ENCODE measurements at places on chromosomes 12 and 14.

DNA sequence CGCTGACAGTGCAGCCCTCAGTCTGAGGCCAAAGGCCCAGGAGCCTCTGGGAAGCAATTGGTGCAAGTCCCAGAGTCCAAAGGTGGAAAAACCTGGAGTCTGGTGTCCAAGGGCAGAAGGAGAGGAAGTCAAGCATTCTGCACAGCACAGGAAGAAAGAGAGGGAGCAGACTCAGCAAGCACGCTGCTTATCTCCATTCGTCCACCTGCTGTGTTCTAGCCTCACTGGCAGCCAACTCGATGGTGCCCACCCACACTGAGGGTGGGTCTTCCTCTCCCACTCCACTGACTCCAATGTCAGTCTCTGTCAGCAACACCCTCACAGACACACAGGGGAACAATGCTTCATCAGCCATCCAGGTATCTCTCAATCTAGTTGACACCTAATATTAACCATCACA is 38.8 kb downstream of the HELB start:
- no peak for DNase-seq

DNA sequence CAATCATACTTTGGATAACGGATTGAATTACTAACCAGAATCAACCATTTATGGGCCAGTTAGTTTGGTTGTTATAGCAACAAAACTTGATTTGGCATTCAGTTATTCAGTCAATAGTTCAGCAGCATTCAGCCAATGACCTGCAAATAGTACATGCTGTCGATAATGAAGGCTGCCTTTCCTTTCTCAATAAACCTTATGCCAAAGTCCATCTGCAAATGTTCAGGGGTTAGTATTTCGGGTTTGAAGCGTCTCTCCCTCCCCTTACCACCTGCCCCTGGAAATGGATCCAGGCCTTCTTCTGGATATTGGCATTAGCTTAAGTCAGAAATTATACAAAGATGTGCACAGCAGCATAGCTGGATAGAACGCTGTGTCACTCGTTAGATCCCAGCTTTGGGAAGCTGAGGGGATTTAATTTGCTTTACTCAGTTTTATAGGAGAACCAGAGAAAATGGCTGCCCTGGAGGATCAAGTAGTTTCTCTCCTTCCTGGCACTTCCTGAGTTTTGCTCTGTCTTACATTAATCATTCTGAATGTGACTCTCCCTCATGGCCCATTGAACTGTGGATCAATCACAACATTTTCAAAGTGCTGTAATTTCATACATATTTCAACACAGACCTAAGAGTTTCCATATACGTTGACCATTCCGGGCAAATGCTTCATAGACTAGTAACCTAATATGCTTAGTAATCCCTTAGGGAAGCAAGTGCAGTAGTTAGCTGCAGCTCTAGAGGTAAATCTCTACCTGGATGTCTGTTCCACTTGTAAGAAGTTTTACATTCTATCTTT is 46.7 kb upstream of the PTPRR start:
- DNase-seq = no peak

DNA sequence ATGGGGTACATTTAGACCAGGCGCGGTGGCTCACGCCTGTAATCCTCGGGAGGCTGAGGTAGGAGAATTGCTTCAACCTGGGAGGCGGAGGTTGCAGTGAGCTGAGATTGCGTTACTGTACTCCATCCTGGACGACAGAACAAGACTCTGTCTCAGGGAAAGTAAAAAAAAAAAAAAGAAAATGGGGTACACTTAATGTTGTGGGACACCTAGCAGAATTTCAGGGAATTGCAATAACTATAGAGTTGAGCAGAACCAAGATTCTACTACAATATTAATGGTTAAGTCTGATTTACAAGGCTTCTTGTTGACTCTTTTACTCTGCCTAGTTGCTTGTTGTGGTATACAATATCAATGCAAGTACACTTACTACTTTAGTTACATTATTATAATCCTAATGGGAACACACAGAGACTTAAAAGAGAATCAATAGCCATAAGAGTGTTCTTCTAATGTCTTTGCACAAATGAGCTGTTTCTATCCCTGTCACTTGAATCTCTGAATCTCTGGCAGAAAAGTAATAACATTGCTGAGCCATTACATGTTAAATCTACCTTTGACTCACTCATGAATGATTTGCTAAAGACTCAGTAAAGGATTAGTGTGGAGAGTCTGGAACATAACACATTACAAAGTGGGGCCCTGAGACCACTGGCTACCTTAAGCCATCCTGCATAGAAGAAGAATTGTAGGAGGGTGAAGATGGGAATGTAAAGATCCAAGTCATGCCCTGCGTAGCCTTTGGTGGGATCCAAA is 22.7 kb downstream of the BEST3 start:
- no peak for DNase-seq

DNA sequence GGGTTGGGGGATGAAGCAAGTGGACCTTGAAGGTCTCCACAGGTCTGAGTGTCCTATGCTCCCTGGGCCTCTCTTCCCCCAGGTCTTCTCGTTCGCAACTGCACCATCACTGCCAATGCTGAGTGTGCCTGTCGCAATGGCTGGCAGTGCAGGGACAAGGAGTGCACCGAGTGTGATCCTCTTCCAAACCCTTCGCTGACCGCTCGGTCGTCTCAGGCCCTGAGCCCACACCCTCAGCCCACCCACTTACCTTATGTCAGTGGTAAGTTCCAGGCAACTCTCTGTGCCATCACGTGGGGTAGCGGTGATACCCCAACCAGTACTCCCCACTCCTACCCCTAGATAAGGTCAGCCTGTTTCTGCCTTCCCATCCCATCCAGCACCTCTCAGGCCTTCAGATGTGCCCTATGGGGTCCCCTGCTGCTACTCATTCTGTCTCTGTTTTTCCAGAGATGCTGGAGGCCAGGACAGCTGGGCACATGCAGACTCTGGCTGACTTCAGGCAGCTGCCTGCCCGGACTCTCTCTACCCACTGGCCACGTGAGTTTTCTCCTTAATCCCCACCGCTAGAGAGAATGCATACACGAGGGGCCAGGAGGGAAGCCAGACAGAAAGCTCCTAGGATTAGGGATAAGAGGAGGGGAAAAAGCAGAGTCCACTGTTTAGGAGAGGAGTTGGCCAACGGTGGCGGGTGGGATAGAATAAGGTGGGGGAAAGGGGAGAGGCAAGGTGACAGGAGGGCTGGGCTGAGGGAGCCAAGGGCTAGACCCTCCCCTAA is 1.6 kb upstream of the TAPBPL start:
- DNase-seq = no peak

DNA sequence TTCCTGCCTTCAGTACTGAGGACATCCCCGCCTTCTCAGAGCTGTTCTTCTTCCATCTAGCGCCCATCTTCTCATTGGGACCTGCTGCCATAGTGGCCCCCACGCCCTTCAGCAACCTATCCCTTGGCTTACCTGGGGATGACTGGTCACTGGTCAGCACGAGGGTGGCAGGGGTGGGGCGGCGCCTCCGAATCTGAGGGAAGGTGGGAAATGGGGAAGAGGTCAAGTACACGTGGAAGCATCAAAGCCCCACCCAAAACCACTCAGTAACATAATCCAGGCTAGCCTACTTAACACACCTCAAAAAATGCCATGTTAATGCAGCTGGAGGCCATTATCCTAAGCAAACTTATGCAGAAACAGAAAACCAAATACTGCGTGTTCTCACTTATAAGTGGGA is 4.3 kb downstream of the PPP1R1A start:
- DNase-seq = no peak

DNA sequence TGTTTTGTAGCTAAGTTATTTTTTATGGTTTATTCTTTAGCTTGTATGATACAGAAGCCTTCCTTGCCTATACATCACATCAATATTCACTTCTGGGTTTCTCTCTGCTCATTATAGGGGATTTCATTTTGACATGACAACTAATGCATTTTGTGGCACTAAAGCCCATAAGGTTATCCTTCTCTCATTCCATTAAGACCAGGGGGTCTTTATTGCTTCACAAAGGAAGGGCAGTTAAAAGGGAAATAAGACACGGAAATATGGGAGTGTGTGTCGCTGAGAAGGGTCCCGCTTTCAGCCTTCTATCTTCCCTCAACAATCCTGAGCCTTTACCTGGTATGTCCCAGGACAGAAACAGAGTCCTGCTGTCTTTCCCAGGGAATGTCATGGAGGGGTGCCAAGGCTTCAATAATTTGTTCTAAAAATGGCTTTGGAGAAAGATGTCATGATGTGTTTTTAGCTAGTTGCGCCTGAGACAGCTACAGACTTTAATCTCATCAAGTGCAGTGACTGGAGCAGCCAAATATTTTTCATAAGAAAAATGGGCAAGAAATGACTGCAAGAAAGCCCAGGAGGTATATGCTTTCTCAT is 1145.4 kb upstream of the TMEM132C start:
- no peak for DNase-seq

DNA sequence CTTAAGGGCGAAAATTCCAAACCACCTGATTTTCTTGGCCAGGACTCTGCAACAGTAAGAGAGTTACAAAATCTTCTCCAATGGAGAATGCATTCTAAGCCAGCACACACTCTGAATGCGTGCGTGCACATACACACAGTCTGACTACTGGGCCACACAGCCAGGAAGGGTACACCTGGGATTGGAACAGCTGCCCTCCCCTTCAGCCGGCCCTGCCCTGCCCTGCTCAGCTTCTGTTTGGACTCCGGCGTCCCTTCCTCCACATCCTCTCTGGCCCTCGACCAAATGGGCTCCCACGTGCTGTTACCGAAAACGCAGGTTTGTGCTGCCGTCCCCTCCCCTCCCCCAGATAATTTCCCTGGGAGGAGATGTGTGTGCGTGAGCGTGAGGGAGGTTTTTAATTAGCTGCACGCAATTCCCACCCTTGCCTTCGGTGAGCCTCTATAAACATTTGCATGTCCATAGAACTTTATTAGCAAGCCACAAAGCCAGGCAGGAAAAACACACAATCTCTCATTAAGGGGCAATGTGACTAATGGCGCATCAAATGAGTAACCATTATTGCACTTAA is 43.0 kb downstream of the CCNK start:
- no peak for DNase-seq

DNA sequence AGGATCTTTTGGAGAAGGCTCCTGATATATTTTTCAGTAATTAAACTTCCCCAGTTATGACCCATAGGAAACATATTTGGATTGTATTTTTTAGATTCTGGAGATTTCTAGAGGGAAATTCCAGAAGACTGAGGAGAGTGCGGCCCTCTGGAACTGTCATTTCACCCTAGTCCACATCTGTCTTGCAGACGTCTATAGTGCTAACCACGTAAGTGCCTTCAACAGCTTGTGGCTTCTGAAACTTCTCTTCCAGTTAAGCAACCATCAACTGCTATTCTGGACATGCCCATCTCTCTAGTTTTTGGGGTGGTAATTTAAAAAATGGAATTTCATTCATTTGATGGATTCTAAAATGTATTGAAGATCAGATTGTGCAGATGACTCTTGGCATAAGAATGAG is 1098.8 kb downstream of the TMEM121 start:
- DNase-seq = no peak

- DNase-seq = no peak
These were observed 71.3 kb downstream of the FBXL14 start for GRCh38 chr12:1523046-1523445.

- no peak for DNase-seq
These were observed 4.9 kb downstream of the TEX52 start for GRCh38 chr12:2851931-2852330.

GRCh38 chr14:69092840-69093422 is 60.0 kb downstream of the DCAF5 start:
- no peak for DNase-seq

DNA sequence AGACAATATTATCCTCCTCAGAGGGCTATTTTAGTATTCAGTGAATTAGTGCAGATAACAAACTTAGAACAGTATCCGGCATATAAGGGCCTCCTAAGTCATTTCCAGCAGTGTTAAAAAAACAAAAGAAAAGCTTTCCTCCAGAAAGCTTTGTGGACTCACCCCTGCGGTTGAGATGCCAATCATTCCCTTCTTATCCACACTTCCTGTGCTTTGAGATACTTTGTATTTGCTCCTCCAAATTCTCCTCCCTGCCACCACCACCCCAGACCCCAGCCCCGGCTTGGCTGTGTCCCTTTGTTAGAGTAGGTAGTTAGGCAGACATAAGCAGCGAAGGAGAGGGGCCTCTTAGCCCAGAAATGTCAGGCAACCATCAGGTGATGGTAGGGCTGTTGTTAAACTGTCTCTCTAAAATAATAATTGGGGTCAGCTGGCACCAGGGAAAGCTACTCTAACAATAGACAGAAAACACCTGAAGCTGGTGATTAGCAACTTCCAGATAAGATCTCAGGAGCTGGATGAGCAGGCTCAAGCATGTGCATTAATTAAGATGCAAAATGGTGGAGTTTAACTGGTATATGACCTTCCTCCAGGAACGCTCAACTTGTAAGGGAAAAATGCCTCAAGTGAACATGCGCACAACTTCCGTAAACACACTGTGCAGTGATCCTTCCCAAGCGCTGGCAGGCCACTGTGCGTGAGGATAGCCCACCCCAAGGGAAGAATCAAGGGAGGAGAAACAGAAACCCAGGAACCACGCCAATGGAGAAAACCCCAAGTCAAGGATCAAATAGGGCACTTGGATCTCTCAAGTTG is 152.1 kb upstream of the EEA1 start:
- no peak for DNase-seq

- no peak for DNase-seq
These were observed 797.1 kb downstream of the NRXN3 start for GRCh38 chr14:78967111-78967809.

DNA sequence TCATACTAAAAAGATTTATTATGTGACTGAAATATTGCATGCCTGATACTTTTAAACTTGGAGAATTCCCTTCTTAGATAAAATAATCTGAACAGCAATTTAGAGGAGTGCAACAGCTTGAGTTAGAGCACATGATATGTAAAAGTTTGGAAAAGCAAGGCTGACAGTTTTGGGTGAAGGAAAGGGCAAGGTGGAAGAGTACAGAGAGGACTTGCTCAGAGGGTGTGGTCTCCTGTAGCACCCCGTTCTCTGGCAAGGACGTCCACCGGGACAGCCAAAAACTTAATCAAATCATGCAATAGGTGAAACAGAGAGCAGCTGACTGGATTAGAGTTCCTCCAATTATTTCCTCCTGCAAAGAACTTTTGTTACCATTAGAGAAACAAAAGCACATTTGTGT is 65.2 kb upstream of the PDZRN4 start:
- DNase-seq = no peak

DNA sequence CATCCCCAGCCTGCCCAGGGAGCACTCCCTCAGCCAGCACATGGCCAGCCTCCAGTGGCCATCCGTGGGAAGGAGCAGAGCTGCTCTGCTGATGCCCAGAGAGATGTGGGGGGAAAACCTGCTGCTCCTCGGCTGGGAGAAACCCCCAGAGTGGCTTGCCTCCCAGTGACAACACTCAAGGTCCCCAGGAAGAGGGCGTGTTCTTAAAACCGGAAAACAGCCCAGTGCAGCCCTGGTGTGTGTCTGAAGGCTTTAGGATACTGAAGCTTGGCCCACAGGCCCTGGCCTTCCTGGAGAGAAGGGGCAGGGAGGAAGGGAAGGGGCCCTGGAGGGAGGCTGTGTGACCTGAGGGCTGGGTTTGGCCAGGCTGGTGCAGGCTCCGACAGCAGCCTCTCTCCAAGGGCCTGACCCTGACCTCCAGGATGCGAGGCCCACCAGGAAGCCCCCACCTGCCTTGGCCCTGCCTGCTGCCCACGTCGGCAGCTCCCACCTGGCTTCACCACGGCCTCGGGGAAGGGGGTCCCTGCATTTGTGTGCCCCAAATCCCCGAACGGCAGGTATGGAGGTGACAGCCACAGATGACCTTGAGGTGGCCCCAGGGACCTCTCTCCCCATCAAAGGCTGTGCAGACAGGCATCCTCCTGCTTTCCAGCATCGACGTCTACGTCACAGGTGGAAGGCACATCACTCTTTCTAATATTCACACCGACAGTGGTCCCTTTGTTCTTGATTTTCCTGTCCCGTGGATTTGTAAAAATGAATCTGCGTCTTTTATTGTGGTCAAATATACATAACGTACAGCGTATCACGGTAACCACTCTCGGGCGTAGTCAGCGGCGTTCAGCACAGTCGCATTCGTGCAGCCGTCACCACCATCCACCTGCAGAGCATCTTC is 190.0 kb upstream of the C14orf180 start:
- DNase-seq = no peak
